ENCODE measurements at places on chromosomes 1 and 21. TPM values are rescaled to one million over a fixed set of nuclear protein-coding genes. Genes with fewer than 3 reads are reported as not detected.

GRCh38 chr1:53326088-53326597 lies 1.7 kb downstream of the LRP8 start:
- H3K4me3 ChIP-seq, result peak overlapping the region; percentile 82
- H3K27ac ChIP-seq, result peak overlapping the region; percentile 95
- peak; percentile 96 for DNase-seq
- H3K36me3 ChIP-seq, result peaks cover 7% of the 10 kb centered on the region
- no peaks in the 10 kb centered on the region for H3K4me1 ChIP-seq

DNA sequence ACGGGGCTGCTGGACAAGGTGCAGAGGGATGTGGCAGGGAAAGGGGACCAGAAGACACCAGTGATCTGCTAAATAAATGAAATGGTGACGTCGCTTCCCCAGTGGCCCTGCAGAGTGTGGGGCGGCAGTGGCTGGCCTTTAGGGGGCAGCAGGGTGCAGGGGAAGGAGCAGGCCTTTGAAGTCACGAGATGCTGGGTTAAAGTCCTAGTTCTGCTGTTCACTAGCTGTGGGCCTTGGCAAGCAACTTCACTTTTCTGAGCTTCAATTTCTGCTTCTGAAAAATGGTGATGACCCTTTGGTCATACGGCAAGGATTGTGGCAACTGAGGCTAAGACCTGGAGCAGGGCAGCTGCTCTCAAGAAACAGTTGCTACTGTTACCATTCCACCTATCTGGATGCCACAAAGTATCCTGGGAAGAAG lies 9.2 kb upstream of the GALE start:
- H3K4me1 ChIP-seq, result peaks cover 14% of the 10 kb centered on the region
- H3K27me3 ChIP-seq, result no peaks in the 10 kb centered on the region
- no peak overlapping the region for H3K27ac ChIP-seq
- peaks cover 52% of the 10 kb centered on the region for H3K36me3 ChIP-seq
- DNase-seq, result peak; percentile 77

Gene LCE3D
- total RNA-seq, result not detected

GRCh38 chr1:175787881-175788280 lies 44.5 kb upstream of the TNR start:
- no peak overlapping the region for H3K27ac ChIP-seq
- no peak overlapping the region for H3K4me3 ChIP-seq
- H3K36me3 ChIP-seq, result no peaks in the 10 kb centered on the region
- DNase-seq, result no peak
- no peaks in the 10 kb centered on the region for H3K4me1 ChIP-seq

- H3K4me3 ChIP-seq, result no peak overlapping the region
- H3K27ac ChIP-seq, result peak overlapping the region; percentile 10
- peak; percentile 66 for DNase-seq
- H3K36me3 ChIP-seq, result no peaks in the 10 kb centered on the region
These were observed 64.9 kb downstream of the RGS13 start for GRCh38 chr1:192700834-192701271.

DNA sequence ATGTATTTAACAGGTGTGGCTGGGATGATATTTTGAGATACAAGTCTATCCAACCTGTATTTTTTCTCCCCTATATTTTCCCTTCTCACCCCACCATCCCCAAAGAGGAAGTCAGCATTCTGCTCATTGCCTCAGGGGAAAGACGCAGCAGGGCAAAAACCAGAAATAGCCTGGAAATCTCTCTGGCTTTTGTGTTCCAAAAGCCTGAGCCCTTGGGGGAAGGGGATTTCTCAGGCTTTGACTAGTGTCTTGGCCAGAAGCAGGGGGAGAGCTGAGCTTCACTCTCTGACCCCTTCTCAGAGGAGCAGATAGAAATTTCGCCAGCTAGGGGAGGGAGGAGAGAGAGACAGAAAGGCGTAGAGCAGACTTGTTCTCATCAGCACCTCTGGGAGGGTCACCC lies 244.7 kb downstream of the RRAGC start:
- DNase-seq, result no peak
- no peaks in the 10 kb centered on the region for H3K27me3 ChIP-seq
- no peaks in the 10 kb centered on the region for H3K36me3 ChIP-seq
- no peak overlapping the region for H3K27ac ChIP-seq
- no peaks in the 10 kb centered on the region for H3K4me1 ChIP-seq

GRCh38 chr1:179589509-179589908 lies 2.1 kb upstream of the TDRD5 start:
- no peak overlapping the region for H3K4me3 ChIP-seq
- H3K27ac ChIP-seq, result no peak overlapping the region
- no peaks in the 10 kb centered on the region for H3K36me3 ChIP-seq

Gene LDLRAD2
- total RNA-seq, result not detected

DNA sequence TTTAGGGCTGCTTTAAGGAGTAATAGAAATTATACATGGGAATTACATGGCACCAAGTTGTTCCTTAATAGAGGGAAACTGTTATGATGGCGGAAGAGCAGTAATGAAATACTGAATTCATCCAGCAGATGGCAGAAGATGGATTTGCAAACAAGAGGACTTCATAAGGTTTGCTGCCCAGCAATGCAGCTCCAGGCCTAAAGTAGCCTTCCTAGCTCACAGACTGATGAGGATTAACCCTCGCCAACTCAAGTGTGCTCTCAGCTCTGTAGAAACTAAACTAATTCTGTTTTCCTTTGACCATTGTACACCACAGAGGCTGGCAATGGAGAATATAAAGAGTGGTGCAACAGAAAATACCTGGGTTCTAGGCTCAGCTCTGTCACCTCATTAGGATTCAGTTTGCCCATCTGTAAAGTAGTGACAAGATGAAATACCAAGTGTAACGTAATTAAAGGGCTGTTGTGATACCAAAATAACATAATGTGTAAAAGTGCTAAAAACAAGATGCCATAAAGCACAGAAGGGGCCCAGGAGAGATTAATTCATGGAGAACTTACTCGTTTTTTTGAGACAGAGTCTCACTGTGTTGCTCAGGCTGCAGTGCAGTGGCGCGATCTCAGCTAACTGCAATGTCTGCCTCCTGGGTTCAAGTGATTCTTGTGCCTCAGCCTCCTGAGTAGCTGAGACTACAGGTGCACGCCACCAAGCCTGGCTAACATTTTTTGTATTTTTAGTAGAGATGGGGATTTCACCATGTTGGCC lies 102.4 kb upstream of the SERBP1 start:
- DNase-seq, result peak; percentile 76
- no peak overlapping the region for H3K4me3 ChIP-seq
- H3K4me1 ChIP-seq, result peaks cover 6% of the 10 kb centered on the region
- H3K27ac ChIP-seq, result no peak overlapping the region

DNA sequence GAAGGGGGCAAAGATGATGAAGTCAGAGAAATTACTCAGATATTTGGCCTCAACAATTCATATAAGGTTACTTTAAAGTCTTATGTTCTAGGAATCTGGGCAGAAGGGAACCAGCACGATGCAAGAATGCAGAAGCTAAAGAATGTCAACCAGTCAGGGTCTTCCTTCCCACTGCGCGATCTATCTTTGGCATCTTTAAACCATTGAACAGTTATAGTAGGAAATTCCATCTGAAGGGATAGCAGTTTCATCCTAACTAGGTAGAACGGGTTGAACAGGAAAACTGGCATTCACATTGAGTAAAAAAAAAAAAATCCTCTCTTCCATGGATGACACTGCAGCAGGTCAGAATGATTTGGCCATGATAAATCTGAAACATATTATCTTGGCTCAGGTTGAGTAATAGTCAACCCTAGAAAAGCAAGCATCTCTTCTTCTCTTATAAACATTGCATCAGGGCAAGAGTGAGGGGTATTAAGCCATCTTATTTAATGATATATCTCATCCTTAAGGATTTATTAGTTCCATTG lies 6.3 kb downstream of the CRCT1 start:
- no peaks in the 10 kb centered on the region for H3K36me3 ChIP-seq
- peaks cover 15% of the 10 kb centered on the region for H3K4me1 ChIP-seq
- DNase-seq, result no peak
- H3K4me3 ChIP-seq, result no peak overlapping the region
- no peak overlapping the region for H3K27ac ChIP-seq

- H3K4me3 ChIP-seq, result no peak overlapping the region
- DNase-seq, result no peak
- H3K27ac ChIP-seq, result peak overlapping the region; percentile 65
- peaks cover 60% of the 10 kb centered on the region for H3K4me1 ChIP-seq
These were observed 134.4 kb downstream of the TGFB2 start for GRCh38 chr1:218479436-218480115.

- no peaks in the 10 kb centered on the region for H3K27me3 ChIP-seq
- H3K36me3 ChIP-seq, result peaks cover 38% of the 10 kb centered on the region
- no peak overlapping the region for H3K4me3 ChIP-seq
These were observed 53.3 kb downstream of the GATAD2B start for GRCh38 chr1:153869486-153869885.

Gene HMCN1
- total RNA-seq, result 0.12 TPM

DNA sequence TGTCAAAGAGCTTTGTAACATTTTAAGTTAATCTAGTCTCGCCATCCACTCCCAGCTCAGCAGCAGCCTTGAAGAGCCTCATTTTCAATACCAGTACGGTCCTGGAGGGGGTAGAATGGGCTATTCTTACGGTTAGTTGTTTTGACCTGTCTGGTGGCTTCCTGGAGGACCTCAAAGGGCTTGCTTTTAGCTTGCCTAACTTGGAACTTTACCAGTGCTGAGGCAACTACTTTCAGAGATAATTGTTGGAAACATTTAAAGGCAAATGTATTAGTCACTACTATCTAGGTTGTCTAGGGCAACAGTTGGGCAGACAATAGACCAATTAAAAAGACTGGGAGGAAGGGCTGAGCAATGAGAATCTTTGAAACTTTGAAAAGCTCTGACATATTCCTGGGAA lies 56.0 kb downstream of the TTLL7 start:
- no peaks in the 10 kb centered on the region for H3K4me1 ChIP-seq
- H3K27me3 ChIP-seq, result no peaks in the 10 kb centered on the region
- H3K27ac ChIP-seq, result no peak overlapping the region
- H3K4me3 ChIP-seq, result no peak overlapping the region

Gene ASCL5
- total RNA-seq, result not detected

- no peak overlapping the region for H3K4me3 ChIP-seq
- no peaks in the 10 kb centered on the region for H3K36me3 ChIP-seq
- no peak overlapping the region for H3K27ac ChIP-seq
These were observed 98.6 kb upstream of the PPP2R5A start for GRCh38 chr1:212186427-212187207.

GRCh38 chr1:6471086-6471969 lies 5.4 kb upstream of the TNFRSF25 start:
- H3K4me1 ChIP-seq, result peaks cover 13% of the 10 kb centered on the region
- peak overlapping the region; percentile 76 for H3K27ac ChIP-seq
- peak overlapping the region; percentile 12 for H3K4me3 ChIP-seq
- peaks cover 41% of the 10 kb centered on the region for H3K36me3 ChIP-seq

- peak overlapping the region; percentile 24 for H3K4me3 ChIP-seq
- H3K27me3 ChIP-seq, result no peaks in the 10 kb centered on the region
- no peaks in the 10 kb centered on the region for H3K36me3 ChIP-seq
These were observed 43.5 kb downstream of the LGR6 start for GRCh38 chr1:202237052-202237451.

Gene PGLYRP4
- total RNA-seq, result not detected

GRCh38 chr21:34801519-34802132 lies 132.8 kb downstream of the CLIC6 start:
- H3K4me3 ChIP-seq, result no peak overlapping the region
- H3K36me3 ChIP-seq, result peaks cover 70% of the 10 kb centered on the region
- peak; percentile 52 for DNase-seq

Gene MARK1
- 12.9 TPM for total RNA-seq

Gene OR6K3
- not detected for total RNA-seq

GRCh38 chr1:7970246-7970645 lies 8.7 kb downstream of the PARK7 start:
- H3K27me3 ChIP-seq, result no peaks in the 10 kb centered on the region
- DNase-seq, result no peak
- peaks cover 83% of the 10 kb centered on the region for H3K36me3 ChIP-seq
- H3K4me1 ChIP-seq, result peaks cover 7% of the 10 kb centered on the region
- H3K4me3 ChIP-seq, result no peak overlapping the region
- no peak overlapping the region for H3K27ac ChIP-seq

Gene ARTN
- 1.9 TPM for total RNA-seq

Gene TNNI3K
- total RNA-seq, result not detected

Gene KIF21B
- total RNA-seq, result 9.5 TPM

- H3K27me3 ChIP-seq, result no peaks in the 10 kb centered on the region
- DNase-seq, result no peak
- H3K36me3 ChIP-seq, result no peaks in the 10 kb centered on the region
- H3K4me3 ChIP-seq, result no peak overlapping the region
- no peaks in the 10 kb centered on the region for H3K4me1 ChIP-seq
These were observed 15.3 kb downstream of the BEND5 start for GRCh38 chr1:48761411-48761810.

DNA sequence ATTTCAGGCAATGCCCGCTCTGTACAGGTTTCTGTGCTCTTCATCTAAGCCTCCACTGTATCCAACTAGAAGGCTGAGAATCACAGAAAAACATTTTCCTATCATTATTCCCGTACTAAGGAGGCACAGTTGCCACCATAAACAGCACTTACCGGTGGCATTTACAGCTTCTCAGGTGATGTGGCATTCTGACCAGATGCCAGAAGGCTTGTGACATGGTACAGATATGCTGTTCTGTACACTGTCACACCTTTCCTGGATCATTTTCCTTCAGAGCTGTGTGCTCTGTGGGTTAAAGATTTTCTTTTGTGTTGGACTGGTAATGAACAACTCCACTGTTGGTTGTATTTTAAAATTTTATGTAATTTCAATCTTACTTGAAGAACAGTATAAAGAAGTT lies 4.0 kb upstream of the UAP1 start:
- H3K4me3 ChIP-seq, result no peak overlapping the region
- DNase-seq, result no peak
- no peaks in the 10 kb centered on the region for H3K27me3 ChIP-seq
- H3K27ac ChIP-seq, result no peak overlapping the region
- H3K4me1 ChIP-seq, result peaks cover 27% of the 10 kb centered on the region

All from MCF 10A (cell line).